CD4-positive, alpha-beta T cell treated with Interleukin-12 subunit alpha and Interleukin-12 subunit beta, for 1 hour (primary cell): ENCODE measurements at places on chromosomes 5 and 9.
A peak's percentile ranks its signal among the peaks of the same experiment; 100 is the strongest.

DNA sequence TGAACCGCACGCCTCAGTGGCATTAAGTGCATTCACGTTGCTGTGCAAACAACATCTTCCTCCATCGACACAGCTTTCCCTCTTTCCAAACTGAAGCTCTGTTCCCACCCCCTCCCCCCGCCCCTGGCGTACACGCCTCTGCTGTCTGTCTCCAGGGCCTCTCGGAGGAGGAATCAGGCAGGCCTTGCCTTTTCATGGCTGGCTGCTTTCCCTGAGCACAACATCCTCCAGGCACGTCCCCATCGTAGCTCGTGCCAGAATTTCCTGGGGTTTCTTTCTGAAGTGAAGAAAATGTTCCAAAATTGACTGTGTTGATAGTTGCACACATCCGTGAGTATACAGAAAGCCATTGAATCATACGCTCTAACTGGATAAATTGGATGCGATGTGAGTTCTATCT lies 22.3 kb upstream of the TMEM250 start:
- no peak for DNase-seq

DNA sequence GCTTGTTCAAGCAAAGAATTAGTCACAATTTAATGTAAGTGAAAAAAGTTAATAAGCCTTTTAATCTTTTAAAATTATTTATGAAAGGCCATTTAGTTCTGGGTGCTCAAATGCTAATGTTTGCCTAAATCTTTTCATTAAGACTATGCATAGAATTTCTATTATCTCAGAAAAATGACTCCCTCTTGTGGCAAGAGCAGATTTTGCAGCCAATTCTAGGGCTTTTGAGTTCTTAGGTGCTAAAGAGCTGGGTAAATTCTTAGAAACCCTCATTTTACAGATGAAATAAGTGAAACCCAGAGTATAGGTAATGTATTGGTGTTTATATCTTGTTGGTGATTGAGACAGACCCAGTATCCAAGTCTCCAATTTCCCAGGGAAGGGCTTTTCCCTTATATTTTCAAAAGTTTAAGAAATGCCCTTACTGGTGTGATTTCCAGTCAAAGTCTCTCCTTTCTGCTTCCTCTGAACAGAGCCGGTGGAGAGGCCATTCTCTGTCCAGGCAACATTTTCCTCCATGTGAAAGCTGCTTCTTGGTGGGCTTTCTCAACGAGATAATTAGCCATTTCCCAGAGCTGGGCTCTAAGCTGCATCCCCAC lies 24.1 kb upstream of the PCSK5 start:
- DNase-seq: peak; percentile 52

GRCh38 chr5:108924457-108924961 lies 176.8 kb downstream of the FER start:
- peak; percentile 1 for DNase-seq

DNA sequence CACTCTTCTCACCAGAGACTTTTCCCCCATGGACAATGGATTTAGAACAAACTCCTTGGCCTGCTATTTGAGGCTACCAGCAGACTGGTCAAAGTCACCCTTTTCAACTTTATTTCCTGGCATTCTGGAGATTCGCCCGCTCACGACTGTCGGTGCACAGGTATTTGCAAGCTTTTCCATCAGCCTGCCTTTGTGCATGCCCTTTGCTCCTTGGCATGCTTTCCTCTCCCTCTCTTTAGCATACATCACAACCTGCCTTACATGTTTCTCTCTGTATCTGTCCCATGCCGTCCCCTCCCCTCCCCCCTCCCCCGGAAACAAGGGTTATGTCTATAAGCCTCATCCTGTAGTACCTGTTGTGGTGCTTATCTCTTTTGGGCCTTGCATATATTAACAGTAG lies 257.1 kb downstream of the AOPEP start:
- no peak for DNase-seq

- no peak for DNase-seq
Observed at GRCh38 chr9:81492710-81493447, 196.5 kb downstream of the TLE1 start.
